ENCODE measurements at places on chromosomes 7 and 10.

GRCh38 chr10:69948261-69948660 is 104.4 kb upstream of the MACROH2A2 start:
- no peak for DNase-seq

DNA sequence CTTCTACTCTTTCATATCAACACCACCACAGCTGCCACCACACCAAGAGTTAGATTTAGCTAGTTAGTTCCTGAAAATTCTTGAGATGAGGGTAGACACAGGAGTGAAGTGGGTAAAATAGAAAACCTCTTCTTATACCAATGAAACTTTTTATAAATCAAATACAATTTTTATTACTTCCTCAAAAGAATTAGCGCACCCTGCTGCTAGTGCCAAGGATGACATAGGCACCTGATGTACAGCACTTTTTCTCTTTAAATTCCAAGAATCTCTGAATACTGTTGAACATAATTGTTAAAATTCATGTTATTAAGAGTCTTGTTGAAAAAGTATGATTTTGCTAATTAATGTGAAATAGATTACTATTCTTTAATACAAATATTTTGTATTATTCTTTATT is 11.4 kb downstream of the ZWINT start:
- no peak for DNase-seq

DNA sequence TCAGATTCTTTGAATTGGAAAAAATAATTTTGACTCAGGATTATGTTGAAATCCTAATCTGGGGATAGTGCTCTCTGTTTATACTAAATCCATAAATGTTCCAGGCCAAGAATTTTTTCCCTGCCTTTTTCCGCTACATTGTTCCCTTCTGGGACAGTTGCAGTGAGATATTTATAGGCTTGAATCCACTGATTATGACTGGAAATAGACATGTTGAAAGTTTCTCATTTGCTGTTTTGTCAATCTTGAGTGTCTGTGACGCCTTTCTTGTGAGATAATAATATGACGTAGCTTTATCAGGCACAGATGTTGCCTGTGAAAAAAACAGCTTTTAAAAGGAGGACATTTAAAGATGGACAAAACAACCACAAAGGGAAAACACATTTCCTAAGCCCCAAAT is 155.9 kb downstream of the ARID5B start:
- DNase-seq: peak; percentile 68

- no peak for DNase-seq
Observed at GRCh38 chr10:71531485-71532446, 135.0 kb downstream of the CDH23 start.

GRCh38 chr7:17342756-17343155 is 44.3 kb downstream of the AHR start:
- DNase-seq: no peak

DNA sequence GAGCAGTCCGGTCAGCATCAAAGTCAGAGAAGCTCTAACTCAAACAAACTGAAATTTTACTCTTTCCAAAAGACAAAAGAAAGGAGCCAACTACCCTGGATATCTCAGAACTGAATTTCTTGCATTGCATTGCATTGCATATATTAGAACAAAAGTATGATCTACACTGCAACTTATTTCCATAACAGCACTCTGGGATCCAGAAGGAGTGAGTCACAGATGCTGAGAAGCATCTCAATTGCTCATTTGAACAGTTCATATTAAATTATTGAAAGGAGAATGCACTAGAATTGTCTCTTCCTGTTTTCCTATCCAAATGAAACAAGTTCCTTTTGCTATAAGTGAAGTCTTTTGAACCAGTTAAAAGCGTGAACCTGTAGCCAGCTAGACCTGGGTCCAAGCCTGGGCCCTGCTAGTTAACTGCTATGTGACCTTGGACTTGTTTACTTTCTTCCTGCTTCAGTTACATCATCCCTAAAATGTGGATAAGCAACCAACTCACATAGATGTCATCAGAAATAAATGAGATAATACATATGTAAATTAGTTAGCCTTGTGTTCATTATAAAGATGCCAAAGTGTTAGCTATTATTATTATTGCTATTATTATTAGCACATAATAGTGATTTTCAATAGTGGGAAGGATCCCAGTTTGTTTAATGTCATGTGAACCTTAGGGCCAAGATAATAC is 184.1 kb downstream of the CREB5 start:
- DNase-seq: peak; percentile 71

GRCh38 chr10:3681642-3682554 is 103.1 kb downstream of the KLF6 start:
- DNase-seq: no peak

DNA sequence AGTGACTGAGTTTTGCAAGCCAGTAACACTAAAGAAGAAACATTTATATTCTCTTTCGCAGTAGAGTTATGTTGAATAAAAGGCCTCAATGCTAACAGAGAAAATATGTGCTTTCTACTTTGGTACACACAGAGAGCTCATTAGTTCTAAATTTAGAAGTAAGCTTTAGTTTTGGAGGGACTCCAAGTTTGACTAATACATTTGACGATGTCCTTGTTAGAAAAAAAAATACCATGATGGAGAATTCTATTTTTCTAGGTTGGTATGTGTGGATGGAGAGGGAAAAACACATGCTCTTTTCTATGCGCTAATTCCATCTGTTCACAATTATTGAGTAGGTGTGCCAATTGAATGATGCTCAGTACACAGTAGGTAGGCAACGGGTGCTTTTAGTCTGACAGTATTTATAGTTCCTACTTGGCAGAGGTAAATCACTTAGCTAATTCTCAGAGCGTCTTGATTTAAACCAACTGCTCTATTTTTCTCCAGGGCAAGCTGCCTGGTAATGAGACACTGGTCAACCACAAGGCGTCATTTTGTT is 327.2 kb upstream of the AKR1E2 start:
- DNase-seq: peak; percentile 97

- peak; percentile 24 for DNase-seq
Observed at GRCh38 chr7:37068038-37068437, 343.7 kb upstream of the AOAH start.

- DNase-seq: peak; percentile 56
Observed at GRCh38 chr10:14086596-14086995, 244.1 kb downstream of the FRMD4A start.

DNA sequence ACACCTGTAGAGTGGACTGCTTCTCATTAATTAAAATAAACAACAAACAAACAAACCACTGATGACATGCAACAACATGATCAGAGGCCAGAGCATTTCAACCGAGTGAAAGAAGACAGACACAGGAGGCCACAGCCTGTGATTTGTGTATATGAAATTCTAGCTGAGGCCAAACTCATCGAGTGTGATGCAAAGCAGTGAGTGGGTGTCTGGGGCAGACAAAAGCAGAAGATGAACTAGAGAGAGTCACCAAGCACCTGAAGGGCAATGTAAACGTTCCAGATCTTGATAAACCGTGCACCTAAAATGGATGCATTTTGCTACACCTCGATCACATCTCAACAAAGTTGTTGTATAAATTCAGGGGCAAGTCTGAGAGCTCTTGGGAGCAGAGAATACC is 108.4 kb downstream of the KLF6 start:
- no peak for DNase-seq

- DNase-seq: no peak
Observed at GRCh38 chr10:62205750-62206399, 62.8 kb downstream of the RTKN2 start.

GRCh38 chr10:23522345-23522744 is 83.5 kb downstream of the OTUD1 start:
- DNase-seq: peak; percentile 56

GRCh38 chr10:132371641-132372081 is 25.3 kb upstream of the PWWP2B start:
- DNase-seq: no peak

DNA sequence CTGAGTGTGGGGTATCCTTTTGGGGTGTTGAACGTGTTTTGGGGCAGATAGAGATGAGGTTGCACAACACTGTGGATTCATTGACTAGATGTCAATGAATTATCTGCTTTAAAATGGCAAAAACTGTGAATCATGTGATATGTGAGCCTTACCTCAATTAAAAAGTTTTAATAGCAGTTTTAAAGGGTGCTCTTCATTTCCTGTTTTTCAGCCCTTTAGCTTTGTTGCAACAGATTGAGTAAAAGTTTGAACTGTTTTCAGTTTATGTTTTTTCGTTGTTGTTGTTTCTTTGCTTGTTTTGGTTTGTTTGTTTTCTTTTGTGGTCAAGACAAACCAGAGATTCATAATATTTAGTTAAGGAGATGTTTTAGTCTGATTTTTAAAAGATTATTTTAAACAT is 9.4 kb downstream of the TAS2R41 start:
- DNase-seq: no peak

- no peak for DNase-seq
Observed at GRCh38 chr10:43249151-43249961, 17.5 kb downstream of the RASGEF1A start.

DNA sequence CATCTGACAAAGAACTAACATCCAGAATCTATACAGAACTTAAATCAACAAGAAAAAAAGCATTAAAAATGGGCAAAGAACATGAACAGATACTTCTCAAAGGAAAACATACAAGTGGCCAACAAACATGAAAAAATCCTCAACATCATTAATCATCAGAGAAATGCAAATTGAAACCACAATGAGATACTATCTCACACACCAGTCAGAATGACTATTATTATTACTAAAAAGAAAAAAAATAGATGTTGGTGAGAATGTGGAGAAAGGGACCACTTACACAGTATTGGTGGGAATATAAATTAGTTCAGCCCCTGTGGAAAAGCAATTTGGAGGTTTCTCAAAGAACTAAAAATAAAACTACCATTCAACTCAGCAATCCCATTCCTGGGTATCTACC is 89.1 kb upstream of the ADO start:
- DNase-seq: no peak

- DNase-seq: no peak
Observed at GRCh38 chr10:821322-821721, 110.2 kb downstream of the LARP4B start.

DNA sequence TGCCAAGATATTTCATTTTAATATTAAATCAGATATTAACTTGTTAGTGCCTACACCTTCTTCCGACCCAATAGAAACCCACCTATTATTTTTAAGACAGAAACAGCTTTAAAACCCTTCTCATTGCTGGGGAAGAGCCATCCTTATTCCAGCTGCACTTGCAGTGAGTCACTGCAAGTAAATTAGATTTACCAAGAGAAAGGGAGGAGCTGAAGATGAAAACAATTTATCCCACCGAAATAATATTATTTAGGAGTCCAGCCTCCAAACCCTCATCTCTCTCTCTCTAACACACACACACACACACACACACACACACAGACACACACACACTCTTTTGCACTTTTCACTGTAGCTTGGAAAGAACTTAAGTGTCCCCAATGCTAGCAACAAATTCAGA is 26.9 kb downstream of the TWIST1 start:
- no peak for DNase-seq

DNA sequence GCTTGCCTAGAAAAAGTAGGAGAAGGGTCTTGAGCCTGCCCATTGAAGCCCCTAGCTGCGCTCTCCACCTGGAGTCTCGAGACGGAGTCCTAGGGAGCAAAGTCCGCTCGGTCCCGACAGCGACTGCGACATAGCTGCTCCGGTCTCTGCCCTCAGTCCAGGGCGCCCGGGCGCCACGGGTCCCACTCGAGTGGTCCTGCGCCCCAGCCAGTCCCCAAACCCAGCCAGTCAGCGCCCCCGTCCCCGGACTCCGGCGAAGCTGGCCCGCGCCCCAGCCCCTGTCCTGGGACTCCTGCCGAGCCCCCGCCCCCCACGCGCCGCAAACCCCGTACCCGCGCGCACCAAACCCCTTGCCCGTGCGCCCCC is 490 bp downstream of the TNS3 start:
- DNase-seq: no peak

GRCh38 chr7:93860261-93860660 is 30.3 kb downstream of the TFPI2 start:
- no peak for DNase-seq

- DNase-seq: peak; percentile 59
Observed at GRCh38 chr10:101066146-101066895, 4.5 kb downstream of the KAZALD1 start.

DNA sequence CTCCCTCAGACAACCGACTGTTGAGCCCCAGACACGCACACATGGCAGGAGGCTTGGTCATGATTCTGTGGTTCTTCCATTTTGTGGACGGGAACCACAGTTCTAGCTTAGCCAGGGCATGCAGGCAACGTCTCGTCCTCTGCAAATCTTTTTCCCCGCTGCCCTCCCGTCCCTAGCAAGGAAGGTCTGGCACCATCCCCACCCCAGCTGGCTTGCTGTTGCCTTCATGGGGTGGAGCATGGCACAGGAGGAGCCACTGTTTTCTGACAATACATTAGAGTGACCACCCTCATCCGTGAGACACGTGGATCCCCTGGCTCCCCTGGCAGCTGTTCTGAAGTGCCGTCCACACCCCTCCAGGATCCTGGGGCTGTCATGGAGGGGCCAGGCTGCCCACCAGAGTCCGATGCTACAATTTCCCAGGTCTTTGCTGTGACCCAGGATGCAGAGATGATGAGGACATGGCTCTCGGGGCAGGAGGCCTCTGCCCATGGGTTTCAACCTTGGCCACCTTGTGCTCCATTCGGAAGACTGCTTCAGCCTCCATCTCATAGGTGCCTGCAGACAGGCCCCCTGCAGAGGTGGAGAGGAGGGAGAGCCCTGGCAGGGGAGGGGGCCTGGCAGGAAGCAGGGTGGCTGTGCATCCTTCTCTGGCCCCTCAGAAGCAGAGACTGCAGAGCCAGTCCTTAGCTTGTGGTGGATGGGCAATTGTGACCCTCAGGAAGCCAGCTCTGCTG is 233.6 kb downstream of the GLRX3 start:
- no peak for DNase-seq

- DNase-seq: peak; percentile 94
Observed at GRCh38 chr10:91604553-91605534, 28.0 kb downstream of the PPP1R3C start.

DNA sequence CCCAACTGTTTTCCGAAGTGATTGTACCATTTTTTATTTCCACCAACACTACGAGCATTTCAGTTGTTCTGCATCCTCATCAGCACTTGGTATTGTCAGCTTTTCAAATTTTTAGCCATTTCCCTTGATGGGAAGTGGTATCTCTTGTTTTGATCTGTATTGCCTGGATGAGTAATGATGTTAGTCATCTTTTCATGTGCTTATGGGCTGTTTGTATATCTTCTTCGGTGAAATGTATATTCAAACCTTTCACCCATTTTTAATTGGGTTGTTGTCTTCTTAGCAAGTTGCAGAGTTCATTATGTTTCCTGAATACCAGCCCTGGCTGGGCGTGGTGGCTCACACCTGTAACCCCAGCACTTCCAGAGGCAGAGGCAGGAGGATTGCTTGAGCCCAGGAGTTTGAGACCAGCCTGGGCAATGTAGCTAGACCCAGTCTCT is 22.1 kb downstream of the CLIP2 start:
- DNase-seq: peak; percentile 47

DNA sequence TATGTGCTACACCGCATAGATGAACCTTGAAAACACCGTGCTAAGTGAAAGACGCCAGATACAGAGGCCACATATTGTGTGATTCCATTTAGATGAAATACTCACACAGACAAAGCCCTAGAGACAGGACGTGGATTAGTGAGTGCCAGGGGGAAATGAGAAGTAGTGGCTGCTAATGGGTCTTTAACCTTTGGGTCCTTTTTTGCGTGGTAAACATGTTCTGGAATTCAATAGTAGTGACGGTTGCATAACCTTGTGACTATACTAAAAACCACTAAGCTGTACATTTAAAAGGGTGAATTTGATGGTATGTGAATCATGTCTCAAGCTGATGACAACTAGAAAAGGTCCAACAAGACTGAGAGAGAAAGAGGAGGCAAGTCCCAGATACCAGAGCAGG is 15.6 kb downstream of the SMKR1 start:
- DNase-seq: no peak

GRCh38 chr10:79327090-79327457 is 20.2 kb upstream of the PPIF start:
- no peak for DNase-seq

Measured in fibroblast of lung (primary cell).